ENCODE measurements at places on chromosomes 3 and 15.

DNA sequence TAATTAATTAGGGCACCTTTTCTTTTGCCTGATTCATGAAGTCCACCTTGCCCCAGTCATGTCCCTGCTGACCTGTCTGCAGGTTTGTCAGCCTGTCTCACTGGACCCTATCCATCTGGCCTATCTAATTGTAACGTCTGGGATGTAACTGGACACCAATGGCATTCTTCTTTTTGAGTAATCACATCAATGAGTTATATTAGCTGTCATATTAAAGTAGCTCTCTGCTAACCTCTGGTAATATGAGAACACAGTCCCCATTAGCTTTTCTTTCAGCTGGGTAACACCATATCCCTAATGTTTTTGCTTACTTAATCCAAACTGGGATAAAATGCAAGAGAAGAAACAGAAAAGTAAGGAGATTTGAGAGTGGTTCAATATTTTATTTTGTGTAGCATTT lies 166.2 kb upstream of the VEPH1 start:
- no peak for DNase-seq

GRCh38 chr15:39255760-39256159 lies 325.1 kb upstream of the THBS1 start:
- no peak for DNase-seq

GRCh38 chr3:37029111-37029510 lies 35.8 kb downstream of the MLH1 start:
- DNase-seq, result no peak

- DNase-seq, result no peak
Measured at GRCh38 chr3:142977399-142977728, 13.9 kb upstream of the PAQR9 start.

DNA sequence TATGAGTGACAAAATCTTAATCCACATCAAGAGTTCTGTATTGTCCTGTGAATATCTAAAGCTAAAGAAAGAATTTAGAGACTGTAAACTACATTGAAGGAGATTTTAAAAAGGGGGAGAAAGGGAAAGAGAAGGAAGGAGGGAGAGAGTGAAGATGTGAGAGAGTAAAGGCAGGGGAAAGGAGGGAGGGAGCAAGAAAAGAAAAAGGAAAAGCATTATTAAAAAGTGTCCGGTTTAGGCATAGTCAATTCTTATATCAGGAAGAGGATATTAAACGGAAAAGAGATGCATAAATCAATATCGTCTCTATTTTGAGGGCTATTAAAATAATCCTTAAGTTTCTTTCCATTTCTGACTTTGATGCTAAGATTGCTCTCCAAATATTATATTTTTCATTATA lies 332.1 kb downstream of the ROBO2 start:
- DNase-seq, result no peak

DNA sequence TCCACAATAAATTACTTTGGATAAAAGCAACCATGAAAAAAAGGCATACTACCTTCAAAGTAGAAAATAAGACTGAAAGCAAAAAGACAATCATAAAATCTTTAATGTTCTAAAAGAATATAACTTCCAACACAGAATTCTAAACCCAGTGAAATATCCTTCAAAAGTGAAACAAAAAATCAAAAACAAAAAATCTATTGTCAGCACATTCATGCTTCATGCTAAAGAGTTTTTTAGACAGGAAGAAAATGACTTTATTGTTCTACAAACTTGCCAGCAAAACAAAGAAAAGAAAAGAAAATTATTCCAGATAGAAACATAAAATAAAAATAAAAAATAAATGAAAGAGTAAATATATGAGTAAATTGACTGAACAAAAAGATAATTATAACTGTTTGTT lies 134.9 kb downstream of the EFHB start:
- no peak for DNase-seq

DNA sequence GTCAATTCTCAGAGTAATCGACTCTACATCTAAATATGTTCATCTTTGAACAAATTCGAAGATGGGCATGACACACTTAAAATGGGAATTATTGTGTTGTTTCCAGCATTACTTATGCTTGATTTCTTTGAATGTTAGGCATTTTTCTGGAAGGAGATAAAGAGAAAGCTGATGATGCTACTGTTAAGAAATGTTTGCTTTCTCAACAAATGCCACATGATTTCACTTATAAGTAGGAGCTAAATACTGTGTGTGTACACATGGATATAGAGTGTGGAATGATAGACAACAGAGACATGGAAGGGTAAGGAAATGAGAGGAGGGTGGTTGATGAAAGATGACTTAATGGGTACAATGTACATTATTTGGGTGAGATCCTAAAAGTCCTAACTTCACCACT lies 400.9 kb downstream of the TBL1XR1 start:
- DNase-seq, result peak; percentile 26

DNA sequence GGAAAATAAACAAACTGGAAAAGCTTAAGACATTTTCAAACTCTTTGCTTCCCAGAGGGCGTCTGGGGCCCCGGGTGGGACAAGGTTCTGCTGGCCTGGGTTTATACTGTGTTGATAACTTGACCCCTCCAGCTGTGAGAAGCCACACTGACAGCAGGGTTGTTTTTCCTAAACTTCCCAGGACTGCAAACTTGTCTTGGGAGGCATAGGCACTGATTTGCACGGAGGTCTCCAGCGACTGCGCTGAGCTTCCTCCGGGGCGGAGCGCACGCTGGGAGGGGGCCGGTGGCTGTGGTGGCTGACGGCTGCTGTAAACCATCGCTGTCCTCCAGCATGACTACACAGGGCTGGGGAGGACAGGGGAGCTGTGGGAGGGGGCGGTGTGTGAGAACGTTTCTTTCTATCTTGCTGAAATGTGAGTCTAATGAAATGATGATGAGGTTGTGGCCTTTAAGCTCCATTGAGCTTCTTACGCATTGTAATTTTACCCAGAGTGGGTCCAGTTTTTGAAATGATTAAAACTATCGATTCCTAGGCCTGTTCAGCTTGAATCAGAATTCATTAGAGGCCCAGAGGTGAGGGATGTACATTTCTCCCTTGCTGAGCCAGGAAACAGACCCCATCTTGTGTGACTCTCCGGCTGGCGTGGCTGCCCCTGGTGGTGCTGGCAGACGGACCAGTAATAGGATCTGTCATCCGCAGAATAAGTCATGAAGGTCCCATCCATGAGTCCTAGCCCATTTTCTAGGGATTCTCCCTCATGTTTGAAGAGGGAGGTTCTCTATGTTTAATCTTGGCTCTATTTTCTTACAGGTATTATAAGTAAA lies 40.5 kb upstream of the VPS8 start:
- DNase-seq, result no peak

GRCh38 chr3:162984746-162985145 lies 1488.1 kb downstream of the OTOL1 start:
- DNase-seq, result no peak

GRCh38 chr15:47366884-47367283 lies 350.4 kb upstream of the SEMA6D start:
- DNase-seq, result no peak

- DNase-seq, result no peak
Measured at GRCh38 chr3:78978037-78978436, 789.8 kb downstream of the ROBO1 start.

DNA sequence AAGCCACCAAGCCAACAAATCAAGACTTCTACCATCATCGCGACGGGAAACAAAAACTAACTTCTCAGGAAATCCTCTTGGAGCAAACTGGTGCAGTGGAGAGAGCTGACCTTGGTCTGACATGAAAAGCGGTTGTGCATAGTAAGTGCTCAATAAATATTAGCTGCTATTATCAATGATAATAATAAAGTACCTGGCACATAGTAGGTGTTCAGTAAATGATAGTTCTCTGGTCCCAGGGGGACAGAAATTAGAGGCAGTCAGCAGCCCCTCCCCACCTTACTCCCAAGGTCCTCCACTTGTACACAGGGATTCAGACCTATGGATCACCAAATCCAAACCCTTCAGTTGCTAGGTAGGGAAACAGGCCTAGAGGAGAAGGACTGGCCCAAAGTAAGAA lies 6.0 kb upstream of the CSK start:
- DNase-seq, result no peak

DNA sequence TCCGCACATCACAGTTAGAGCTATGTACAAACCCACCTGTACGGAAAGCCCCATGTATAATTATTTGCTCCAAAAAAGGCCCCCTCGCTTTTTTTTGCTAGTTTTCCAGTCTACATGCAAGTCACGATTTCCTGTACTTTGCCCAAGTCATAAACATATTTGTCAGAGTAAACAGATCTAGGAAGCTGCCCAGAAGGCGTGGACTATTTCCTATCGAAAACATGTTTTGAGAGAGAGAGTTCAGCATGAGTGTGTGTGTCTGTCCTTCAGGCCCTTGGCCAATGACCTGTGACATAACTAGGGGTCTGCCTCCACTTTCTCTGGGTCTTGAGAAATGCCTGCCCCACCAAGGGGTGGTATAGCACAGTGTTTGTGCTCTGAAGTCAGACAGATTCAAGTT lies 72.7 kb upstream of the HACD2 start:
- DNase-seq, result no peak

DNA sequence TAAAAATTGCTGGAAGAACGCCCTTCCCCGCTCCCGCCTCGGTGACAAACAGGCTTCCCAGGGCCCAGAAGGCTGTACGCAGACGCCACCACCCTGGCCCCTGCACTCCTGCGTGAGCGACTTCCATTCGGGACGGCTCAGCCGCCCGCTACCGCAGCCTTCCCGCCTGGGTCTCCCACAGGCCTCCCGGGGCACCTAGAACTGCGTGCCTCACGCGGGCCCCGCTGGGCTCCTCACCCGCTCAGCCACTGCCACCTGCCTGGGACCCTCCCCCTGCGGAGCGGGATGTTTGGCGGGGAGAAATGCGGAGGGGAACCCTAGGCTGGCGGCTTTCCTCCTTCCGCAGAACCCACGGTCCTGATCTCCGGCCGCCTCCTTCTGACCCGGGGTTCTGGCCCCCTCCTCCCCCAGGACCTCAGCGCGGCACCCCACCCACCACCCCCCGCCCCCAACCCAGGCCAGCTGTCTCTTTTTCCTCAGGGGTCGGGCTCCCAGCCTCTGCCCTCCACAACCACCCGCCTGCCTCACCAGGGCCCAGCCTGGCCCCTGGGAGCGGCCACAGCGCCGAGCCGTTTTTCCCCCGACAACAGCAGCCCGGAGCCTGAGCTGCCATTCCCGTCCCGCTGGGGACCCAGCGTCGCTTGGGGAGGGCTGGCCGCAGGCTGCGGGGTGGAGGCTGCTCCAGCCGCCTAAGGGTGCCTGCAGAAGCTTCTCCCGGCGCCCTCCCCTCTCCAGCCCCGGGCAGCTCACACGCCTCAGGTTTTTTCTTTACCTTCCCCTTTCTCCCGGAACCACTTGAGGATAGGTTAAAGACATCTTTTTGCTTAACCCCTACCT lies 27.6 kb upstream of the RAB7A start:
- DNase-seq, result no peak

- DNase-seq, result peak; percentile 5
Measured at GRCh38 chr3:156382458-156383346, 172.2 kb downstream of the SSR3 start.

GRCh38 chr3:182165234-182165633 lies 453.5 kb downstream of the SOX2 start:
- no peak for DNase-seq

DNA sequence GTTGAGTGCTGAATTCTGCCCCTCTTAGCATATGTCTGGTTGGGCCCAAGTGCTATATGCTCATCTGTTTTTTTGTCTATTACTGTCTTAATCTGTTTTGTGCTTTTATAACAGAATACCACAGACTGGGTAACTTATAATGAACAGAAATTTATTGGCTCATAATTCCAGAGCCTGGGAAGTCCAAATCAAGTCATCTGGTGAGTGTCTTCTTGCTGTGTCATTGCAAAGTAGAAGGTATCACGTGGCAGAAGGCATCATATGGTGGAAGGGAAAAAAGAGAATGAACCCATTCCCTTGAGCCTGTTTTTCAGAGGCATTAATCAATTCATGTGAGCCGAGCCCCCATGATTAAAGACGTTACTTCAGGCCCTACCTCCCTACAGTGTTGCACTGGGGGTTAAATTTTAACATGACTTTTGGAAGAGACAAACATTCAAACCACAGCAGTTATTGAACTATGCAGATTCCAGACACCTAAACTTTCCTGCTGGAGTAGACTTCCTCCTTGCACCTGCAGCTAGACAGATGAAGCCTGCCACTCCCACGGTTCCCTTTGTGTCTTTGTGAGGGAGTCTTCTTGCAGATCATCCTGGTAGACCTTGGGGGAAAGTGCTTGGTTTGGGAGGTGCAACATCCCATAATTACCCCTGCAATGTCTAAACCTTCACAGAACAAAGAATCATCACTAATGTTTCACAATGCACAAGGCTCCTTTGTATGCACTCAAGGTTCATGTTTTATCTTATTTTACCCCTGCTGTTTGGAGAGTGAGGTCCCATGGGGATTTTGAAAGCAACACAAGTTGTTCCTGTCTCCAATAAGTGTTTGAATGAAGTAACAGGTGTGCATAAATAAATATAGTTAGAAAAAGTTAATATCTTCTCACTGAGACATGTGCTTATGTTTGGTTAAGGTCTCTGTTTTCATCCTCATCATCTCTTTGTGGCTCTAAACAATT lies 64.7 kb upstream of the XCR1 start:
- no peak for DNase-seq

GRCh38 chr3:172170841-172171240 lies 131.5 kb downstream of the FNDC3B start:
- no peak for DNase-seq

DNA sequence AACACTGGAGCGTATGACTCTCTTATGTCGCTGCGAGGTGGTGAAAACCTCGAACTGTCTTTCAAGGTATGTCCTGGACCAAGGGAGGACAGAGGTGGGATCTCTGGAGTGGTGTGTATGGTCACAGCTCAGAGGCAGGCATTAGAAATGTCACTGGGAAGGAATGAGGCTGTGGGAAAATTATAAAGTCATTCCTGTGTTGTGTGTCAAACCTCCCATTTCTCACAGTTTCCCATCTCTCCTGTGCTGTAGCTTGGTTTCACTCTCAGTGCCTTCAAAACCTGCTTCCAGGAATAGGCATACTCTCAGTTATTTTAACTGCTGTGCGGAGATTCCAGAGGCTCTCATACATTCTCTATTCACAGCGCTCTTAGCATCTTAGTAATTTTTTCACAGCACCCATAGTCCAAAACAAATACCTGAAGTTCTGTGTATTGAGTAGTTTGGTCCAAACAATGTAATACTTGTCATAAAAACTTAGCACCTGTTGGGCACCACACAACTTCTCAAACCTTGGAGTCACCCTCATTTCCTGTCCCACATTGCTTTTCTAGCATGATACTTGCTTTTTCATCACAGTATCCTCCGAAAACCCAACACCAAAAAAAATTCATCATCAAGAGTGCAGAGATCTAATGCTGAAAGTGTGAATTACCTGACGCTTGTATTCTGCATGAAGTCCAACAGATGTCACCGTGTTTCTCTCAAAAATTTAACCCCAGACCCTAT lies 36.9 kb downstream of the GALNT15 start:
- no peak for DNase-seq
